ENCODE measurements at places on chromosomes 2 and 18. TPM values are rescaled to one million over a fixed set of nuclear protein-coding genes. Genes with fewer than 3 reads are reported as not detected.

DNA sequence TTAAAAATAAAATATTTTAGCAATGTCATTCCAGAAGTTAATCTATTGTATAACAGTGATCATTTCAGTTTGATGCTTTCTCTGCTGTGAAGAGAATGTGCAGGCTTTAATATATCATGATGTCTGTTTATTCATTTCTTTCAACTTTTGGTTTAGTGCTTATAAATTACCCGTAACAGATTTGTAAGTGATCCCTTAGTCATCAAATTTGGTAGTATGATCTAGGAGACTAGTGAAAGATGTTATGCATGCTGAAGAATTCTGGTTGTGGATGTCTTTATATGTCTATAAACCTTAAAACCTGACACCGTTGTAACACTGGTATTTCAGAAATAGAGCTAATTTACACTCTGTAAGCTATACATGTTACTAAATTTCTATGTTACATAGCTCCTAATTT lies 260.4 kb downstream of the CPS1 start:
- DNase-seq, result no peak

DNA sequence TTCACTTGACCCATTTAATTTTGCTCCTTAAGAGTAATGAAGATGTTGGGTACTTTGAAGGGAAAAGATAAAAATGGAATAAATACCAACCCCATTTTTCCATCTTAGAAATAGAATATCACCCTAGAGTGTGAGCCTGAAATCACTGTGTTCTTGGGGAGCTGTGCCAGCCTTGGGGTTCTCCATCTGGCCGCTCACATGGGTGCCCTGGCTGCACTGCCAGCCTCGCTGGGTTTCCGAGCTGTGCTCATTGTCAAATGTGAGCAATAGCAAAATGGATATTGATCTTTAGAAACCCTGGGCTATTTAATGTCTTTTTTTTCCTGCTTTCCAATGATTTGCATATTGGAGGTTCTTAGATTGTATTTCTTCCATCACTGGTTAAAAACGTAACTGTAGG lies 9.3 kb downstream of the APCDD1 start:
- DNase-seq, result no peak

DNA sequence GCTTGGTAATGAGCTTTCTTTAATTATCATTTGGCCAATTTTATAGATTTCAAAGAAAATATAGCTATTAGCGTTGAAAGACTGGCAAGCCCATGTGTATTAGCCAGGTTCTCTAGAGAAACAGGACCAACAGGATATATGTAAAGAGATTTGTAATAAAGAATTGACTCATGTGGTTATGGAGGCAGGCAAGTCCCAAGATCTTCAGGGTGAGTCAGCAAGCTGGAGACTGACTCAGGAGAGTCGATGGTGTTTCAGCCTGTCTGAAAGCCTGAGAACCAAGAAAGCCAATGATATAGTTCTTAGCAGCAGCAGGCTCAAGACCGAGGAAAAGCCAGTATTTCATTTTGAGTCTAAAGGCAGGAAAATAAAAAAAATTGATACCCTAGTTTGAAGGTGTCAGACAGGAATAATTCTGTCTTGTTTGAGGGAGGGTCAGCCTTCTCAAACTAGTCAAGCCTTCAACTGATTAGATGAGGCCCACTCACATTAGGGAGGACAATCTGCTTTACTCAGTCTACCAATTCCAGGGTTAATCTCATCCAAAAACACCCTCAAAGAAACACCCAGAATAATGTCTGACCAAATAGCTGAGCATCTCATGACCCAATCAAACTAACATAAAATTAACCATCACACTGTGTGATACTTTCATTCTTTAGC lies 78.3 kb upstream of the CRIM1 start:
- no peak for DNase-seq

DNA sequence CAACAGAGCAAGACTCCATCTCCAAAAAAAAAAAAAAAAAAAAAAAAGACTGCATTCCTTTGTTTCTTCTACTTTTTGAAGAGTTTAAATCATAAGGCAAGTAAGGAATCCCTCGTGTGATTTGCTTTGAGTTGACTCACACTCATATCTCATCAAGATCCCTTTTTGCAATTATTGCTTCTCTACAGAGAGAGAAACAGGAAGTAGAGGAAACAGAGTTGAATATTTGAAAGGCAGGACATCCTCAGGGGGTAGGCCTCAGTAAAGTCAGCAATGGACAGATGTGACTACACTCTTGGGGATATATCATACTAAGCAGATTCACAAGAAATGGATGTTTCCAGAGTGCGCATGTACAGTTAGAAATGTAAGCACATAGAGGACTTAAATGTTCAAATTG lies 11.2 kb upstream of the EFR3B start:
- no peak for DNase-seq

GRCh38 chr2:55155206-55155605 lies 76.9 kb downstream of the CLHC1 start:
- DNase-seq, result no peak

DNA sequence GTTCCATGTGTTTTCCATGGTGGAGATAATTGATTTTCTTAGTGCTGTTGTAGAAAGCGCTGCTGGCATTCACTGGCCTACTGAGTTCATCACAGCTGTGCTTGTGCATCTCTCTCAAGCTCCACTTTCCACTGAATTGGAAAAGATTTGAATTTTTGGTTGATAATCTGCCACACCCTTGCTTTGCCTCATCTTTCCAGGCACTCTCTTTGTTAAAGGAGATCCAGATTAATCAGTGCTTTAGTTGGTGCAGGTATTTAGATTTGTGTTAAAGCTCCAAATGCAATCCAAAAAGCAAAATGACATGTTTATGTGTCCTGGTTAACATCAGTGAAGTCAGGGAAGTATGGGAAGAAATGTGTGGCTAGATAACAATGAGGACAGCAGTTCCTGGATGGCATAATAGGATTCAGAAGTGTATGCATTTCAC lies 2.7 kb upstream of the COL3A1 start:
- no peak for DNase-seq

- DNase-seq, result no peak
Observed at GRCh38 chr18:58247363-58247834, 203.4 kb downstream of the NEDD4L start.

EPB41L3 gene
- 73.1 TPM for total RNA-seq

FBXO15 gene
- total RNA-seq, result 2.6 TPM

All from sciatic nerve (tissue), 2 donors.